ENCODE measurements at places on chromosomes 16 and 17.

DNA sequence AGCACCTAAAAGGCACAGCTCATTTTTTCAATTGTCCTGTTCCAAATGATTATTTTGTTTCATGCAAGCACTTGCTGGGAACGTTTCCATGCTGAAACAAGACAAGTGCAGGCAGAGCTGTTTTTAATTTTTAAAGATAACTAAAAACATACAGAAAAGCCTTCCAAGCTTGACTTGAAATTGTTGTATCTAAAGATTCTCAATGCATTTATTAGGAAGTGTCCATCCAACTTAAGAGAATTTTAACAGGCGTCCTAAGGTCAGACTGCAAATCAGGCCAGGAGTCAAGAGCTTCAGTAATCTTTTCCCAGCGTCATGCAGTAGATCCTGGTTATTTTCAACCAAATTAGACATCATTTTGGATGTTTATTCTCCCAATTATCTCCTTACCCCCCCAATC lies 702.8 kb downstream of the KCNJ2 start:
- DNase-seq: no peak

DNA sequence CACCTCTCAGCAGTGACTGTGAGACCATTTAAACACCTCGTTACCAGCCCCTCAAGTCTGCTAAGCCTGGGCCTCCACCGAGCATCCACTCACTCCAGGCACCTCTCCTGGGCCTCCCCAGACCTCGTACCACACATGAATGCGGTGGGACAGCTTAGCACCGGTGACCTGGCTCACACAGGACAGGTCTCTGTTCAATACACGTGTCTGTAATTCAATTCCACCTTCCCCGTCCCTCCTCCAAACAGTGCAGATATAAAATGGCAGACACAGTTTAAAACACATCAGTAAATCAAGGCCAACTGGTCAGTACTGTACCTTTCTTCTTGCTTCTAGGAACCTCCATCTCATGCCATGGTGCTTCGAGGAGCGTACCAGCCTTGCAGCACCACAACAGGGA lies 73.9 kb downstream of the ZNF778 start:
- DNase-seq: no peak

DNA sequence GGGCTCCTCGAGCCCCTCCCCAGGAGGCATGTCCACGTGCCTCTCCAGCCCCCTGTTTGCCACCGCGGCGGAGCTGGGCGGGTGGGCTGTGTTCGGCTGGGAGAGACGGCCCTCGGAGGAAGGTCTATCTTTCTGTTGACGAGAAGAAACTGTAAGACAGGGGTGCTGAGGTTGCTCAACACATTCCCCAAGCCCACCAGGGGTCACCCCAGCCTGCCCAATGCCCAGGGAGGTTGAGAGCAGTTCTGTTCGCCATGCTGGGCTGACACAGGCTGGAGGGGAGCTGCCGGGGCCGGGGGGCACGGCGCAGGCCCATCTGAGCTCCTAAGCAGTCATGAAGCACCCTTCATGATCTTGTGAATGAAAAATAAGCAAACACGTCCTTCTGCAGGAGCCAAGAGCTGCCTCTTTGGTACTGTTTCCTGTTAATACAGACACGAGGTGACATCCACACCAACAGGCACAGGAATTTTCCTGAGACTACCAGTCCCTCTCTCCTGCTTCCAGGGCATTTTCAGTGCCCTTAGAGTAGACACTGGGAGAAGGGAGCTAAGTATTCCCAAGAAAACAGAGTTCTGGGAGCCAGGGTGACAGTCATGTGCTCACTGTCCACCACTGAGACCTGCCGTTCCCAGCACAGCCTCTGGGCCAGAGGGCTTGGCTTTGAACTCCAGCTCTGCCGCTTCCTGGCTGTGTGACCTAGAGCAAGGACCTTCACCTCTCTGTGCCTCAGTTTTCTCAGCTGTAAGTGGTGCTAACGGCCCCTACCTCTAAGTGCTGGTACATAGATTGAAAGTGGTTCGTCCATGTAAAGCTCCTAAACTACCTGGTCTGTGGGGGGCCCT lies 9.2 kb downstream of the UBALD2 start:
- DNase-seq: no peak

- DNase-seq: no peak
These were observed 236.7 kb downstream of the ZFHX3 start for GRCh38 chr16:72811188-72811720.

Data from BE2C (cell line).